ENCODE measurements at places on chromosomes 5 and 9.

GRCh38 chr5:175872287-175873087, 1.1 kb downstream of the CPLX2 start:
- no peak for DNase-seq

DNA sequence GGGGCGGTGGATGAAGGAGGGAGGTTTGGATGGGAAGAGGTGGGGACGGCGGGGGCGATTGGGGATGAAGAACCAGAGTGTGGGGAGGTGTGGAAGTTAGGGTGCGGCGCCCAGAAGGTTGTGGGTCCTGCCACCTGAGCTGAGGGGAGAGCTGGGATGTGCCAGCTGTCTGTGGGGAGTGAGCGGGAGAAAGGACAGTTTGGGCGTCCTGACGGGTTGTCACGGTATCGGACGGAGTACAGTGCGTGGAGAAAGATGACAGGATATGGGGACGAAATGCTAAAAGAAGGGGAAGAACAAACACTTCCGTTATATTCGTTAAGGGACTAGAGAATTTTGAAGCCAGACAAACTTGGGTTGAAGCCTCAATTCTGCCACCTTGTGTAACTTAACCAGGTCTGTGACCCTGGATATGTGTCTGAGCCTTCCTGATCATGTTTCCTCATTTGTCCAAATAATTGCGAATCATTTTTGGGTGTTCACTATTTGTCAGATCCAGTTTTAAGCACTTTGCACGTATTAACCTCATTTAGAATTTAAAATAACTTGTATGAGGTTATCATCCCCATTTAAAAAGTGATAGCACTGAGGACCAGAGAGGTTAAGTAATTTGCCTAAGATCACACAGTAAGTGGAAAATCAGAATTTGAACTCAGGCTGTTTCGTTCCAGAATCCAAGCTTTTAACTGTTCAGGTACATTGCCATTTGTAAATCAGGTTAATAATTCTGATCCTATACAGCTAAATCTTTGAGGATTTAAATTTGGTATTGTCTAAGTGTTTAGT, 689 bp downstream of the CNTRL start:
- DNase-seq, result no peak

GRCh38 chr9:120360046-120360445, 219.9 kb downstream of the CDK5RAP2 start:
- peak; percentile 31 for DNase-seq

- no peak for DNase-seq
Measured at GRCh38 chr5:162711244-162711643, 643.7 kb downstream of the GABRG2 start.

DNA sequence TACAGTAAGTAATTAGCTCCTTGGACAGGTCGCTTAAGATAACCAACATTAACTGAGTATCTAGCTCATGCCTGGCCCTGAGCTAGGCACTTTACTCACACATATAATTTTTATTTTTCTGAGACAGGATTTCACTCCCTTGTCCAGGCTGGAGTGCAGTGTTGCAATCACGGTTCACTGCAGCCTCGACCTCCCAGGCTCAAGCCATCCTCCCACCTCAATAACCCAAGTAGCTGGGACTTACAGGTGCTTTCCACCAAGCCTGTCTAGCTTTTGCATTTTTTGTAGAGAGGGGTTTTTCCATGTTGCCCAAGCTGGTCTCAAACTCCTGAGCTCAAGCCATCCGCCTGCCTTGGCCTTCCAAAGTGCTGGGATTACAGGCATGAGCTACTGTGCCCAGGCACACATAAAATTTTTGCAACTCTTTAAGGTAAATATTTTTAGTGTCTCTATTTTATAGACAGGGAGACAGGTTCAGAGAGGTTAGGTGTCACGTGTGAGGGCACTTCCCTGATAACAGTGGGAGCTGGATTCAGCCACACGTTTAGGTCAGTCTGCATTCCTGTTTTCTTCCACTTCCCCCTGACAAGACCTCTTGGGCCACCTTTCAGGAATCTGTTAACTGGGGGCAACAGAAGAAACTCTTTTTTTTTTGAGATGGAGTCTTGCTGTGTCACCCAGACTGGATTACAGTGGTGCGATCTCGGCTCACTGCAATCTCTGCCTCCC, 18.2 kb downstream of the HBEGF start:
- no peak for DNase-seq

- DNase-seq, result peak; percentile 57
Measured at GRCh38 chr5:54520438-54520846, 2.9 kb downstream of the SNX18 start.

DNA sequence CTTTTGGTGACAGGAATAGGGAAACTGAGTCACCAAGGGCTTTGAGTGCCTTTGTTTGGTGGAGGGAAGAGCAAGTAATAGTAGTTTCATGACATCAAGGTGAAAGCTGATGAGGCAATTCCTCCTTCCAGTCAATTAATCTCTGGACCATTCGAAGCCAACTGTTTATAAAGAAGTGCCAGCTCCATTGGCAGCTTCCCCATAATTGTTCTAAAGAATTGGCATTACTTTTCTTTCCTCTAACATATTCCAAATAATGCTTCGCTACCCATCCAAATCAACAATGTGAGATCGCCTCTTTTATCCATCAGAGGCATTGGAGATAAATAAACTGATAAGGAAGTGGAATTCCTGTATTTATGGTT, 132.4 kb downstream of the NPR3 start:
- no peak for DNase-seq

DNA sequence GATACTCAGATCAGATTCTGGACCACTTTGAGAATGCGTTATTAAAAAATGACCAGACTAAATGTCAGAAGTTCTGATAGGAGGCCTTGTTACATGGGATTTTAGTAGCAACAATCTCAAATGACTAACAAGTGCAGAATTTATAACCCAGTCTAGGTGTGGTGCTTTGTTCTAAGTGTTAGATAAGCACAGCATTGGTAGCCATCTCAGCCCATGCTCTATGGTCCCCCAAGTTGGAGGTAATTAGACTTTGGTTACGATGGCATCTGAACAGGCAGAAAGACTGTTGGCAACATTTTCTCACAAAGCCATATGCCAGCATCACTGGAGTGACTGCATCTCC, 140.4 kb upstream of the RPS23 start:
- DNase-seq, result no peak

- no peak for DNase-seq
Measured at GRCh38 chr5:81070571-81071255, 110.5 kb downstream of the RASGRF2 start.

DNA sequence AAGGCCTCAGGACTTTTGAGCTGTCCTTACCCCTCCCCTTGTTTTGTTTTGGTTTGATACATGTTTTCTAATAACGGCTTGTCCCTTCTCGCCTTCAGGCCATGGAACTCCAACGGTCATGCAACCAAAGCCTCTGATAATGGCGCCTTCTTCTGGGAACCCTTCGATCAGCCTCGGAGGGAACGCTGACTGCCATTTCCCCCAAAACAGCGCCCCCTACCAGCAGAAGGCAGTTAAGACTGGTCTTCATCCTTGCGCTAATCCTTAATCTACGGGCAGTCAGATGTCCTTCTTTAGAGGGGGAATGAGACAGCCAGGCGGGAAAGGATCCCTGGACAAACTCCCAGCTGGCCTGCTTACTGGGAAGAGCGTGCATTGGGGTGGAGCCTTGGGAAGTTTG, 276.6 kb downstream of the ICE1 start:
- DNase-seq, result no peak

GRCh38 chr9:133781828-133782135, 43.6 kb upstream of the SARDH start:
- DNase-seq, result no peak

DNA sequence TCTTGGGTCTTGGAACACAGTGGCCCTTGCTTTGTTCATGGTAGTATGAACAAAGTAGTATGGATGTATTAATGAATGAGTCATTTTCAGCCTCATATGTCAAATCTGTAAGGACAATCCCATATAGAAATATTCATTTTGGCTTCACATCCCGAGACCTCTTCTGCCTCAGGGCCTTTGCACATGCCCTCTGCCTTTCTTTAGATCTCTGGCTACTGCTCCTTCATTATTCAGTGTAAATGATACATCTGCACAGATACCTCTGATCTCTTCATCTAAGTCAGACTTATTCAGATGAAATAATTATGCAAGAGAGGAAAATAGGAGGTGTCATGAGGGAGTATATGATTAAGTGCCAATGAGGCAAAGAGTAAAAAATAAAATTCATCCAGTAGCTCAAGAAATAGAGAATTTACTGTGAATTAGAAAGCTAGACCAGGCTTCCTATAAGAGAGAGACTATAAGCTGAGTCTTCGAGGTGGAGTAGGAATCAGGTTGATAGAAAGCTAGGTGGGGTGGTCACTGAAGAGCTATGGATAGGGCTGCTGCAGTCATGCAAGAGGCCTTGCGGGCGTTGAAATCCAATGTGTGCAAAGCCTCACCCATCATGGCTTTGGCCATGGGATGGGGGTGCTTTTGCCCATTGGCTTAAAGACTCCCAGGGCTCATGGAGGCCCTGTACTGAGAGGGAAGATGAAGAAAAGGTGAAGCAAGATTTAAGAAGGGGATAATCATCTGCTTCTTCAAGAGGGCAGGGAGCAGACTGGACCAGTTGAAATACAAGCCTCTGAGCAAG, 3.7 kb upstream of the TTLL11 start:
- DNase-seq, result no peak

- DNase-seq, result no peak
Measured at GRCh38 chr5:128424646-128425045, 113.4 kb downstream of the FBN2 start.

DNA sequence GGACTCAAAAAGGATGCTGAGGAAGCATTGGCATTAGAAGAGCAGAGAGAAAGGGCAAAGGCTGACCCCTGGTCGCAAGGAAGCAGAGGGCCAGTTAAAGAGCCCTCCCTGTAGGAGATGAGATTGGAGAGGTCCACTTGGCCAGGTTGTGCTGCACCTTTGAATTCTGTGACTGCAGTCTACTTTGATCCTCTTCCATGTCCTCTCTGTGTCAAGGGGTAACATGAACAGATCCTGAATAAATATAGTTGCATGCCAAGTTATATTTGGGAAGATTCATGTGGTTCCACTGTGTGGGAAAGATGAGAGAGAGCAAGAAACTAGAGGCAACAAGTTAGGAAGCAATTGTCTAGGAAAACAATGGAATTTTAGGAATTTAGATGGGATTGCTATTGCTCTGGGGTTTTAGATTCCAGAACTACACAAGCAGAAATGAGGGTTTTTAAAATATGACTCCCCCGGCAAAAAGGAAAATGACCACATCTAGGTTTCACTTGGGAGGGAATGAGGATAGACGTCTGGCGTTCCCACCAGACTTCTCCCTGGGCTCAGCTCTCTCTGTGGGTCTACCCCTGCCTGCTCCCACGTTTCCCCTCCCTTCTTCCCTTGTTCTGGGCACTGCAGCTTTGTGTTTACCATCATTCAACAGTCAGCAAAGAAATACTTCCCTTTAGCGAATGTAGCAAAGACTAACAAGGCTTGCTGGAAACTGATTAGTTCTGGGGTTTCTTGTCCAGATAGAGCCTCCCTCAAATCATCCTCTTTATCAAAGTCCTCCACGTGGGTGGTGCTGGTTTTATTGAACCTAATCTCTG, 63.6 kb downstream of the SNX18 start:
- peak; percentile 43 for DNase-seq

- DNase-seq, result no peak
Measured at GRCh38 chr5:131019601-131020315, 145.3 kb downstream of the HINT1 start.

GRCh38 chr5:131321066-131321465, 57.2 kb downstream of the CDC42SE2 start:
- DNase-seq, result no peak

DNA sequence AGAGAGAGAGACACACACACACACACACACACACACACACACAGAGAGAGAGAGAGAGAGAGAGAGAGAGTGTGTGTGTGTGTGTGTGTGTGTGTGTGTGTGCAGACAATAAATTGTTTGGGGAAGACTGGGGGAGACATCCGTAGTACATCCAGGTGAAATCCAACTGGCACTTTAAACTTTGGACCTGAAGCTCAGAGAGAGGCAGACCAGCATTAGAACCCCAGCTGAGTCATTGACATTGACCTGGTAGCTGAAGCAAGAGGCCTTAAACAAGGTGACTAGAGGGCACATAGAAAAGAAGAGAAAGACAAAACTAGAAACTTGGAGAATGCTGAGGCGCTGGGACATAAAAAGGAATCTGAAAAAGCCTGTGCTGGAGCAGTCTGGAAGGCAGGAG, 251.5 kb downstream of the CRB2 start:
- DNase-seq, result no peak

GRCh38 chr5:1175801-1176472, 25.5 kb upstream of the SLC6A19 start:
- DNase-seq, result no peak

DNA sequence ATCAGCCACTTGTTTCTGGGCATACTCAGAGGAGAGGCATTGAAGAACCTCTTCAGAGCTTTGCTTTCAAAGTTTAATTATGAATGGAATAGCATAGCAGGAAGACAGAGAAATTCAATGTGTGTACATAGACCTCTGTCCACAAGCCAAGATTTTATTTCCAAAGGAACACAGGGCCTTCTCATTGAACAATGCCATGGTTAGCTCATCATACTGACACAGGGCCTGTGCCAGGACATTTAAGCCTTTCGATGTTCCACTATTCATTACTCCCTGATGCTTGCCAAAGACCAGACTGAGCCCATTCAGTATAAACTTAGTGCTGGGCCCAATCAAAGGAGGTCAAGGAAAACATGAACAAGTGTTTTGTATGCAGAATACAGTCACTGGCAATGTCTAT, 280.8 kb downstream of the FBXL17 start:
- DNase-seq, result no peak

DNA sequence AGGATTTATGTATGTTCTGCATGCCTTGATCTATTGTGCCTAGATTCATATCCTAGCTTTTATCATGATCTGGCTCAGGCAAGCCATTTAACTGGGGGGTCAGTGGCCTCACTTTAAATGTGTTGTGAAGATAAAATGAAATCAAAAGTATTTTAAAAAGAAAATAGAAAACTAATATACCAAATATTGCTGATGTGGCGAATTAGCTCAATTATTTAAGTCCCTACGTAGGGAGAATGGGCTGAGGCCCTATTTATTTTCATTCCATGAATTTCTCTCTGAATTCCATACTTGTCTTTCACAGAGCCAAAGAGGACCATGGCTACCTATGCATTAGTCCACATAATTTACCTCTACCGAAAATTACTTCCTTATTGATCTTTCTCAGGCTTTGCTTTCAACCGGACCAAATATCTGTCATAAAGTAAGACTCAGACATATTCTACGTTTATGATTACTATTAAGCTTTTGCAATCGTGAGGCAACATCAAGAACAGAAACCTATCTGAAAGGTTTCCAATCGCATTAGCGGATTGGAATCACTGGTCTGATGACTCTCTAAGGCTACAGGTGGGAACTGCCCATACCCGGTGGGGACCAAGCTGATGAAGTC, 1.7 kb downstream of the MBLAC2 start:
- no peak for DNase-seq

DNA sequence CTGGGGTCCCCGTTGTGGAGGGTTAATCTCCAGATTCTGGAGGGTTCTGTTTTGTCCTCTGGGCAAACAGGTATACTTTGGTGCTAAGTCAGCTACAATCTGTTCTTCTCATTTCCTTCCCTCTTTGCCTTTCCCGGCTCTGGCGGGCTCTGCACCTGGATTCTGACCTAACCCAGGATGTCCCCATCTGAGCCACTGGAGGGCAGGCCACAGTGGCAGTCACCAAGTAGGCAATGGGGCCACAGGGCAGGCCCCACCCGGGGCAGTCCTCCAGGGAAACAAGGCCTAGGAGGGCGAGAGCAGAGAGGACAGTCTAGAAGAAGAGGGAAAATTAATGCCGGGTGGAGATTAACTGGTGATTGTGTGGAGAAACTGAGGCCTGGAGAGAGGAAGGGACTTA, 40.4 kb upstream of the HRH2 start:
- DNase-seq, result no peak

All from EL (cell line).